CD8-positive, alpha-beta T cell (primary cell): ENCODE measurements at places on chromosomes 1 and 21. TPM values are rescaled to one million over a fixed set of nuclear protein-coding genes. Genes with fewer than 3 reads are reported as not detected.

GRCh38 chr1:35186239-35186638 is 6.7 kb downstream of the SFPQ start:
- no peak for DNase-seq

DNA sequence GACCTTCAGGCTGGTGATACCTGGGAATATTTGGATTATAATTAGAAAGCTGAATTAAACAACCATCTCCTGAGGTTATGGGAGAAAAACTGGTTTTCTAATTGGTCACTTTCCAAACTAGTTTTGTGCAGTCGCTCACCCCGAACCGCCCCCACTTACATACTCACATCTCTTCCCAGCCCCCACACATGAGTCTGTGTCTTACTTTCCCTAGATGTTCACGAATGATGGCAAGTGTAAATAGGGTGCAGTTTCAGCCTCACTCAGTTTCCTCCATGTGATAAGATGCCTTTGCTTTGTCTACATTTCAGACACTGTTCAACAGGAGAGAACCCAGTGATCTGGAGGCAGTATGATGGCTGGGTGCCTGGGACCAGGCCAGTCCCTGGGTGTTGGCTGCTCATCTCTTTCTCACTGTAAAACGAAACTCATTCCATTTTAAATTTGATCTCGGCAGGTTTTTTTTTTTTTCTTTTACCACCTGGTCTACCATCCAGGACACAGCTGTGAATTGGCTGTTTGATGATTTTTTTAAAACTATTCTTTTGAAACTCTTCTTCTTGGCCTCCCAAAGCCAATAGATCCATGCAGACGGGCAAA is 164.3 kb upstream of the RAB4A start:
- no peak for DNase-seq

- no peak for DNase-seq
These were observed 75.5 kb downstream of the TPR start for GRCh38 chr1:186299570-186299969.

DNA sequence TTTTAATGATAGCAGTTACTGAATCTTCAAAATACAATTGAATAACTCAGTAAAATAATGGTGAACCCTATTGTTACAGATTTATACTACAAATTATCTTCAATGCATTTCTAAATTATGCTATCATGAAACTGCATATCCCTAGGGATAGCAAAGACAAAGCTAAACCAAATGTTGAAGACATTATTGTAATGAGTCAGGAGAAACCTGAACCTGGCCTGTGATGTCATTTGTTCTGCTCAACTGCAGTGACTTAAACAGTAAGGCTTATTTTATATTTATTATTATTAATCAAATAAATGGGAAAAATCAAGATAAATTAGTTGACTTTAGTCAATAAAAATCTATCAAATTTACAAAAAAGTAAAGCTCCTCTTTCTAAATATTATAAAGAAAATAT is 100.3 kb downstream of the UCHL5 start:
- DNase-seq = no peak

DNA sequence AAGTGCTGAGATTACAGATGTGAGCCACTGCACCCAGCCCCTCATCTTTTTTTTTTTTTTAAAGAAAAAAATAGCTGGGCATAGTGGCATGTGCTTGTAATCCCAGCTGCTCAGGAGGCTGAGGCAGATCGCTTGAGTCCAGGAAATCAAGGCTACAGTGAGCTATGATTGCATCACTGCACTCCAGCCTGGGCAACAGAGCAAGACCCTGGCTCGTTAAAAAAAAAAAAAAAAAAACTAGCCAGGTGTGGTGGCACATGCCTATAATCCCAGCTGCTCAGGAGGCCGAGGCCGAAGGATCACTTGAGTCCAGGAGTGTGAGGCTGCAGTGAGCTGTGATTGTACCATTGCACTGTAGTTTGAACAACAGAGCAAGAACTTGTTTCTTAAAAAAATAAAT is 13.8 kb downstream of the SZRD1 start:
- DNase-seq = no peak

GRCh38 chr1:223700942-223701637 is 11.2 kb upstream of the CAPN2 start:
- no peak for DNase-seq

FMOD gene
- not detected for total RNA-seq

- no peak for DNase-seq
These were observed 8.8 kb downstream of the PCP4L1 start for GRCh38 chr1:161267321-161267720.

DNA sequence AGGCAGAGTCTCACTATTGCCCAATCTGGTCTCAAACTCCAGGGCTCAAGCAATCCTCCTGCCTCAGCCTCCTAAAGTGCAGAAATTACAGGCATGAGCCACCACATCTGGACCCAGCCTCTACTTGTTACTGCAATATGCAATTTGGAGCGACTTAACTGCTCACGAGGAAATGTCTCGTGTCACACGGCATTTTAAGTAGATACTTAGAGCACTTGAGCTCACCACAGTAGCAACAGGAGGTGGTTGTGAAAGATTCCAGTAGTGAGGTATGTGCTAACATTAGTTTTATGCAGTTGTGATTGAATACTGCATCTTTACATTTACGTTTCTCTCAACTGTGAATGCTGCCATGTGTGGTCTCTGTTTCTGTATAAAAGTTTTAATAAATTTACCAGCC is 5.8 kb upstream of the NDUFV3 start:
- DNase-seq = no peak

OPTC gene
- not detected for total RNA-seq

DNA sequence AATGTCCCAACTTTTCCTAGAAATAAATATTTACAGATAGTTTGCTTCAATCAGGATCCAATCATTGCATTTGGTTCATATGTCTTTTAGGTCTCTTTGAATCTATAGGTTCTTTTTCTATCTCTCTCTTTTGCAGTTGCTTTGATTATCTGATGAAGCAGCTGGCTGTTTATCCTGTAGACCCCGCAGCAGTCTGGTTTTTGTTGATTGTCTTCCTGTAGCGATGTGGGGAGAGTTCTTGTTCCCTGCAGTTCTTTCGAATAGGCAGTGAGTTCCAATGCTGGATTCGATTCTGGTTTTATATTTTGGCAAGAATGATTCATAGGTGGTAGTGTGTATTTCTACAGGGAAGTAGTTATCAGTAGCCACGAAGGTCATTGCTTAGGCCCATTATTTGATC is 7.4 kb upstream of the MIXL1 start:
- DNase-seq = no peak

SLC41A1 gene
- 36.8 TPM for total RNA-seq

DNA sequence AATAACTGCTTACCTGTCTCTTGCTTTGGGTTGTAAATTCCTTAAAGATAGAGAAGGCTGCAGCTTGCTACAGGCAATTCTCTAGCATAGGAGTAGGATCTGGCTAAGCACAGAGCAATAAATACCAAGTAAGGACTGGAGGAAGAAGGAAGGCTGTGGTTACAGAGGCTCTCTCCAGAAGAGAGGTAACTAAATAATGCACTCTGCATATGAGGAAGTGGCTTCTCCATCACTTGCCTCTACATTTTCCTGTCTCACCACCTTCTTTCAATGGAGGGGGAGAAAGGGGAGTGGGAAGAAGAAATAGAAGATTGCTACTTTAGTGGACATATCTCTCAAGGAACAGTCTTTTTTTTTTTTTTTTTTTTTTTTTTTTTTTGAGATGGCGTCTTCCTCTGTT is 60.9 kb upstream of the LAX1 start:
- DNase-seq = no peak

COX20 gene
- 17.4 TPM for total RNA-seq
